ENCODE measurements at places on chromosomes 13 and 19.

DNA sequence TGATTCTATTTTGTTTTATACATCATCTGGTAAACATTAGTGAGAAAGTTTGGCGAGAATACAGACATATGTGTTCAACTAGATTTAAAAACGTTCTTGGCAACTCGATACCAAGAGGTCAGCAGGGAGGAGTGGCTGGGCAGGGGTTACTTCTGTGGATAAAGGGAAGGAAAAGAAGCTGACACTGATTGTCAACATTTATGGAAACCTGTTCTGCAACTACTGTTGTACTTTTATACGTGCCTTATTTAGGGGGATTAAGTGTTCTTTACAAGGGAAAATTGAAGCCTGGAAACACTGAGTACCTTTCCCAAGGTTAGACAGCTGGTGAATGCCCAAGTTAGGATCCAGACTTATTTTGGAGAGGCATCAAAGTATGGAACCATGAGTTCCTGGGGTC lies 65.0 kb downstream of the MTUS2 start:
- DNase-seq: no peak

GRCh38 chr13:68257111-68257842 lies 1027.1 kb upstream of the PCDH9 start:
- no peak for DNase-seq

GRCh38 chr13:35964011-35964862 lies 166.9 kb downstream of the DCLK1 start:
- DNase-seq: no peak

DNA sequence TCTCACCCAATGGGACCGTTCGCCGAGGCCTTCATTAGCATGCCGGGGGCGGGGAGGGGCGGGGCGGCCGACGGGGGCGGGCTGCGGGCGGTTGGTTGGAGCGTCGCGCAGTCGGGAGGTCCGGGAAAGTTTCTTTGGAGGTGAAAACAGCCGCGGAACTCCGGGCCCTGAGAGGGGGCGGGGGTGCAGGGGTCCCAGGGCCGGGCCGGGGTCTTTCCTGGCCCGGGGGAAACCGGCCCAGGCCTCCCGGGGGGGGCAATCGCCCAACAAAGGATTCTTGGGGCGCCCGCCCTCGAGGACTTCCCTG lies at the start of gene HMG20B:
TSS of gene HMG20B (plus strand) at position 90 of the 307 bp plus-strand sequence. CDS start 366 bp downstream, outside the sequence.
- DNase-seq: no peak

DNA sequence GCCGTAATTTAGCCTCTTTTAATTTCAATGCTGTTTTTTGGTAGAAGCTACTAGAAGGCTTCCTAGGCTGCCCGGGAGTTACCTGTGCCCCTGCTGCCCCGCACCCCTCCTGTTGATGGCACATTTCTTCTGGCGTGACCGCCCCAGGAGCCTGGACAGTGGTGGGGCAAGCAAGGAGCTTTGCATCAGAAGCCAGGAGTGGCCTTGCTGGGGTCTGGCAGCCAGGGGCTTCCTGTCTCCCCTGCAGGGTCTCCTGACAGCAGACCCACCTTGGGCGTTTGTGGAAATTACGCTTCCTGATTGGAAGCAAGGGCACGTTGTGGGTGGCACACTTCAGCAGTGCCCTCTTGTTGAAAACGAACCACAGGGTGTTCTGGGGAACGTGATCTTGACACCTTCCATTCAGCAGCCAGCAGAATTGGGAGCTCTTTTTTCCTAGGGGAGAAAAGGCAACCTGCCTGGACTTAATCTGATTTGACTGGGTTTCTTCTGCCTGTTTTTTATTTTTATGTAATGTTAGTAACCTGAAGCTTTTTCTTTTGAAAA lies 90.0 kb upstream of the TEX29 start:
- DNase-seq: no peak

- DNase-seq: no peak
Observed at GRCh38 chr13:72864142-72865011, 82.4 kb downstream of the PIBF1 start.

- no peak for DNase-seq
Observed at GRCh38 chr13:24742294-24742693, 21.7 kb upstream of the RNF17 start.
